Activated naive CD4-positive, alpha-beta T cell treated with anti-CD3 and anti-CD28 coated beads, Interleukin-2, amount 50 U/mL, for 72 hours (primary cell): ENCODE measurements at places on chromosomes 4 and X.

- DNase-seq, result no peak
Observed at GRCh38 chr4:115222061-115222460, 108.6 kb upstream of the NDST4 start.

DNA sequence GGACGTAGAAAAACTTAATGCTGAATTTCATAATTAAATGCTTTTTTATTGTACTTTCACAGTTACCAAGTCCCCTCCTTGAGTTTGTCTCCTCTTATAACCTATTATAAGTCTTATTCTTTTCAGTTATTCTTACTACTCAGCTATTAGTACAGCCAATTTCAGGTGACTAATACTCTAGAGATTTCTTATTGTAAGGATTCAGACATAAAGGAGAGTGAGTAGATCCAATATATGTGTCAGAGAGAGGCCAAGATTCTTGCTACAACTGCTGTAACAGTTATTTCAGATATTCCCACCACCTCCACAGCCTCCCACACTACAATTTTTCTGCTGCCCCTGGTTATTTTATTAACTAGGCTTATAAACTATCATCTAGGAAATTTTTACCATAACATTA is 274.5 kb downstream of the GPAT3 start:
- DNase-seq, result no peak

DNA sequence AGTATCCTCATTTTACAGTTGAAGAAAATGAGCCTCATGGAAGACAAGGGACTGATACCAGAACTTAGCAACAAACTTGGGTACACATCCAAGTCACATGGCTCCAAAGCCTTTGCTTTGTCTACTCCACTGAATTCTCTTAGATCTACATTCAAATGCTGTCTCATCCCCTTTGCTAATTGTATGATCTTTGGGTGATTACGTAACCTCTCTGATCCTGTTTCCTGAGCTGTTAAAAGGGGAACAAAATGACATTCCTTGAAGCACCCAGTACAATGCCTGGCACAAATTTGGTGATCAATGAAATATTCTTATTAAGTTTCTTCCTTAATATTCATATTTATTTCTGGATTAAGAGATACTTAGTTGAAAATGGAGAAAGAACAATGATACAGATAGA is 5.9 kb upstream of the HPGD start:
- DNase-seq, result no peak

GRCh38 chrX:119194621-119195020 is 41.5 kb upstream of the PGRMC1 start:
- DNase-seq, result no peak

DNA sequence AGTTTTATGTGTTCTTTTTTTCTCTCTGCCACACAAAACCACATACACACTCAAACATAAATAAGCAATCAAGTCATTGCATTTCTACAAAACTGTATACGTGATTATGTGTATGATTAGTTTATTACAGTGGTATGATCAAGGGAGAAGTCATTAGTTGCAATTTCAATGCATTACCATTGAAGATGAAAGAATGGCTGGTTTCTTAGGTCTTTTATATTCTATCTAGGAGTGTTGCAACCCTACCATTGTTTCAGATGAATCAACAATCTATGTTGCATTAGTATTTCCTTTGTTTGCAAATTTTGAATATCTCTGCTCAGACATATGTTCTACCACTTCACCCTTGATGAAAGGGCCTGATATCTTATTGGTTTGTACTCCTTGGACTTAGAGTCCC is 6.8 kb downstream of the ANXA3 start:
- DNase-seq, result no peak

GRCh38 chrX:13968198-13968597 is 61.5 kb downstream of the GEMIN8 start:
- no peak for DNase-seq

GRCh38 chr4:115678425-115678941 is 565.1 kb upstream of the NDST4 start:
- no peak for DNase-seq

DNA sequence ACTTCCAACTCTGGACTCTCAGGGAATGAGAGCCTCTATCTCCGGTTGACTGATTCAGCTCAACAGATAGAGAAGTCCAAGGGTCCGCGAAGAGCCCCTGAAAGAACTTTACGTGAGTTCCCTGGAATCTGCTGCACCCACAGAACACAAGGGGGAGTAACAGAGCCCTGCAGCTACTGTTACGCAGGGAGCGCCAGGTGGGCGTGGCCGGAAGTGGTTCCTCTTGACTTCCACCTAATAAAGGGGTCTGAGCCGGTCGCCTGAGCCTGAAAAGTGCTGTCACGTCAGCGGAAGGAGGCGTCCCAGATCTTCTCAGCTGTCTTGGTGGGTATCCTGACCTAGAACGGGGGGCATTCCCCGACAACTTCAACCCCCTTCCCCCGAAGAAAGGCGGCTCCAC is at the start of gene MAGEB6:
Gene MAGEB6, plus strand, starts transcription at position 237 of the 400 bp plus-strand sequence. CDS start 1,407 bp downstream, outside the sequence.
- no peak for DNase-seq

DNA sequence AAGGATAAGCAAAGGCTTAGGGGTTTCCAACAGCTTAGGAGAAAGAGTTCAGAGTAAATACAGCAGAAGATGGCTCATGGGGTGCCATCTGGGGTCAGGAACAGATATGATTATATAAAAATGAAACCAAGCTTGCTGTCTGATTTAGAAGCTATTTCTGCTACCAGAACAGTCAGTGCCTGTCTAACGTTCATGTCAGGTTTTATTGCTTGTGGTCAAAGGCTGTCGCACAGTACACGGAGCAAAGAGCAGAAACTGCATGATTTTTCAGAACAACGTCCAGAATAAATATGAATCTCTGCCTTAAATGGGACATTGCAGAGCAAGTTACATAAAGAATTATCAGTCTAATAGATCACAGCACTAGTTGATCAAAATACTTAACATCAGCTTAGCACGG is 17.4 kb downstream of the CETN2 start:
- DNase-seq, result no peak

DNA sequence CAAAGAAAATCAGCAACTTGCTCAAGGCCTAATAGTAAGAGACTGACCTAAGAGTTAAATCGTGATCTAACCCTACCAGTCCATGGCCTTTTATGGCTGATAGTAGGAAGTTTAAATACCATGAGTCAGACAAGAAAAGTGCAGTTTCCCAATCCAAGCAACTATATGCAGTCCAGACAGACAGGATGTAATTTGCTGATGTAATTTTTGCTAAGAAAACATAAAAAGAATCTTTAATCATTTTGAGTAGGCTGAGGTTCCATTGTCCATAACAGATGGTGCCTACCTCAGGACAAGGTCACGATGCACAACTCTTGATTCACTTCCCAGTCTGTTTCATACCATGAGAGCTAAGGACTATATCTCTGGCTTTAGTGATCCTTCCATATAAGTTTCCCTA is 317.5 kb upstream of the GRIA3 start:
- no peak for DNase-seq

DNA sequence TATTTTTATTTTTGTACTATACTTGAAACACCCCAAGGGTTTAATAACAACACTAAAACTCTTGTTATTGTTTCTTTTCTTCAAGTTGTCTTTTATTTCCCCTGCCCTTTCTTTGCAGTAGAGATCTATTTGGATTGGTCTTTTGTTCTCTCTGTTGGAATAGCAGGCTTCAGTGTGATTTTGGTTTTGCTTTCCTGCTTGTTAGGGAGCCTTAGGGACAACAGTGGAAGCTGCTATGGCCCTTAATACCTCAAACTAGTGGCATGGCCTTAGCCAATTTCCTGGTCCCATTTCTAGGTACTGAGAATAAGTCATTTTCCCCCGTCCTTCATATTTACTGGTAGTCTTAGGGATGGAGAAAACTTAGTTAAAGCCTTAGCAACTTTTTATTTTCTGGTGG is 535.4 kb upstream of the NDST4 start:
- no peak for DNase-seq

- DNase-seq, result no peak
Observed at GRCh38 chr4:123786163-123786915, 389.7 kb downstream of the SPRY1 start.

DNA sequence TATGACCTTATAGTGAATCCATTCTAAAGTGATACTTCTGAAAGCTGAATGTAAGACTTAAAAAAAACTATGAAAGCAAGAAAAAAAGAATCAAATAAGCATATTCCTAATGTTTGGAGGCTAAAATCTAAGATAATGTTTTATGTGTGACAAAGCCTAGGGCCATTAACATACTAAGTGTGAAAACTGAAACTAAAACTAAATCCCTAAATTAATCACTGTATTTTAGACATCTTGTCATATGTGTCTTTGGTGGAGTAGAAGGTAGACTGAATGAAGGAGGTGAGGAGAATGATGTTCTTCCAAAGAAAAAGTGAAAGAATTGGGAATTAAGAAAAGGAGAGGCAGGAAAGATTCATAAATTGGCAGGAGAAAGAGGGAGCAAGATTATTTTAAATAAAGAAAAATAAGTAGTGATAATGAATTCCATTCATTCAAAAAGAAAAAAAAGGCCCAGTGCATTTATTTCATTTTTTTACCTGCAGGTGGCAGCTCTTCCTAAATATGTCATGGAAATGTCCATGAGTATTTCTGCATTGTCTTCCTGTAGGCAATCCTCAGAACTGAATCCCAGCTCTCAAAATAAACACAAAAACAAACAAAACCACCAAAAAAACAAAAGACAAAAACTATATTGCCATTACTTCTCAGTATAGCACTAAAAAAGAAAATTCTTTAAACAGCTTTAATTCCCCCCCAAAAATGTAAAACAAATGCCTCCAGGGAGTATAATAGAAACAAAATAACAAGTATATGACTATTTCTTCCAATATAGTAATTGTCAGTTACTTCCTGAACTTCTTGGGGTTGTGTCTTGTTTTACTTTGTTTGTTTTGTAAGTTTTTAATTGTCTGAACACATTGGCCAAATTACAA is 17.0 kb upstream of the AP1AR start:
- DNase-seq, result no peak

GRCh38 chr4:7263166-7263565 is 70.8 kb downstream of the SORCS2 start:
- no peak for DNase-seq

GRCh38 chrX:9282325-9282724 is 182.5 kb upstream of the TBL1X start:
- DNase-seq, result no peak

DNA sequence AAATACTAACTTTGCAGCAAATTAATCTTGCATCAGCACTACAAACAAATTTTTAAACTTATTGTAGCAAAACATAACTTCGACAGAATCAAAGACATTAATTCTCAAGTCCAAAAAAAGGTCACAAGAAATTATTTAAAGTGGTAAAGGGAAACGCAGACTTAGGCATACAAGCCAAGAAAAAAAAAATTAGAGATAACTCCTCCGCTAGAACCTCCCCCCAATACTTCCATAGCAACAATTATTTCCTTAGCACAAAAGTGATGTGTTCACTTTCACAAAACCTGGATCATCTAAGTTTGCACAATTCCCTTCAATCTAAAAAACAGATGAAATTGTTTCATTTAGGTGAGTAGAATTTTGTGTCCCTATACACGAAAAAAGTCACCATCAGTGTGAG is 1.1 kb downstream of the LRBA start:
- no peak for DNase-seq

DNA sequence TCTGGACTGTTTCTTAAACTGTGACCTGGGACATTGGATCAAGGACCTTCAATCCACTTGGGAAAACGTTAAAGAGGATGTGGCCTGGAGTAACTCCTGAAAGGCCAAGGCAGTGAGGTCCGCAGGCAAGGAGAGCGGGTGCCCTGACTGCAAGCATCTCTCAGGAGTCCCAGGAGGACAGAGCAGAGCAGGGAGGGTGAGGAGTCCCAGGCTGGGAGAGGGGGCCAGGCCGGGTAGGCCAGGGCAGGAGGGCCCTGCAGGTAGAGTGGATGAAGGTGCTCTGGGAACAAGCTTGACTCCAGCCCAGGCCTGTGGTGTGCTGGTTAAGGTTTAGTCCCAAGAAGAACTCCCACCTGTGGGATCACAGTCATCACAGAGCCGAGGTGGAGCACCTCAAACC is 13.8 kb downstream of the PNMA6E start:
- DNase-seq, result no peak

GRCh38 chr4:185713731-185714130 is 98.3 kb downstream of the SORBS2 start:
- DNase-seq, result no peak

DNA sequence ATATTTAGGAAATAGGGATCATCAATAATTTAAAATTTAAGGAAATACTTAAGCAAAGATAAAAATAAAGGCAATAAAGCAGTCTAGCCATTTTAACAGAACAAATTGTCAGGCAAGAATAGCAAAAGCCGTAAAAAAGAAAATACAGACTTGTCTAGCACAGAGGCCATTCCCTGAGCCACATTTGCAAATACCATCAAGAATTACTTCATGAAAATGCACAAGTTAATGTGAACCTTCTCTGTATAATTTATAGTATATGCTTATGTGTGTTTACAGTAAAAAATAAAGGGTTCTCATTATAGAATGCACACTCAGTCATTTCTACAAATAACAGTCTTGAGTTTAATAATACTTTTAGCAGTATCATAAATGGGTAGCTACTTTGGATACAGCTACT is 505.9 kb upstream of the CPEB2 start:
- DNase-seq, result no peak

GRCh38 chr4:63728480-63729177 is 680.6 kb downstream of the TECRL start:
- no peak for DNase-seq
